ENCODE measurements at places on chromosomes 5 and 9.

- H3K27ac ChIP-seq, result peak overlapping the region; percentile 22
- no peak overlapping the region for H3K4me3 ChIP-seq
- H3K27me3 ChIP-seq, result peaks cover 8% of the 10 kb centered on the region
- peaks cover 10% of the 10 kb centered on the region for H3K4me1 ChIP-seq
- no peaks in the 10 kb centered on the region for H3K36me3 ChIP-seq
Measured at GRCh38 chr5:174245516-174246075, 200.1 kb downstream of the NSG2 start.

- H3K27me3 ChIP-seq, result peaks cover 18% of the 10 kb centered on the region
- H3K4me3 ChIP-seq, result no peak overlapping the region
- no peak overlapping the region for H3K27ac ChIP-seq
- H3K4me1 ChIP-seq, result no peaks in the 10 kb centered on the region
- no peak for DNase-seq
- no peaks in the 10 kb centered on the region for H3K36me3 ChIP-seq
Measured at GRCh38 chr5:151912360-151912759, 12.3 kb downstream of the GLRA1 start.

DNA sequence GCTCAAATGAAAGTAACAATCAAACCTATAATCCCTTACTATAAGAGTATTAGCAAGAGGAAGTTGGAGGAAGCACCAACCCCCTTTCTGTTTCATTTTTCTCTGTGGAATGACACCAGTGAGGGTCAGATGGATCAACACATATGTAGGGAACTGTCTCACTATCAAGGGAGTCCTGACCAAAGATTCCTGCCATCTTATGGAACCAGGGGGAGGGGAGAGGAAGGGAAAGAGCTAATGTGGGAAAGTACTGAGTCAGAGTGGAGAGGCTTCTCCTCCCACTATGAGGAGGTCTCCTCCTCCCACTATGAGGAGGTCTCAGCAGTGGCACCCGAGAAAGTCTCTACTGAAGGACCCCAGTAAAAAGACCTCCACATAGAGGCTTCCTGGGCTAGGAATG is 73.3 kb upstream of the PCSK1 start:
- no peaks in the 10 kb centered on the region for H3K4me1 ChIP-seq
- no peaks in the 10 kb centered on the region for H3K36me3 ChIP-seq
- no peak for DNase-seq
- no peak overlapping the region for H3K27ac ChIP-seq

DNA sequence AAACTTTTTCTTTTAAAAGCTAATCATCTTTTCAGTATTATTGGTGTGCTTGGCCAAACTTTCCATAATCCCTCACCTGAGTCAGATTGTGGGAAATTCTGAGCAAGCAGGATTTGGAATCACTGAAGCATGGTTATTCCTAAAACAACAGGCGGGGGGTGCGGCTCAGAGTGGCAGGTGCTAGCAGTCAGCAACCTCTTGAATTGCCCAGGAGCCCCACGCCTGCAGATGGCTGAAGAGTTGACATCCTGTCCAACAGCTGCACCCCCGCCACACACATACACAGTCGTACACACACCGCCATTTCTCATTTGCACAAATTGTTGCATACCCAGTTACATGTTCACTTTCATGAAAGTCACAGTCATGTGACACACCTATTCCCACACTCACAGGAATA is 96.6 kb downstream of the LHX2 start:
- H3K36me3 ChIP-seq, result no peaks in the 10 kb centered on the region
- no peak overlapping the region for H3K27ac ChIP-seq
- H3K4me3 ChIP-seq, result no peak overlapping the region
- peaks cover 40% of the 10 kb centered on the region for H3K27me3 ChIP-seq
- DNase-seq, result no peak

GRCh38 chr5:98880151-98880550 is 48.7 kb downstream of the CHD1 start:
- no peak overlapping the region for H3K4me3 ChIP-seq
- H3K36me3 ChIP-seq, result peaks cover 55% of the 10 kb centered on the region
- H3K27ac ChIP-seq, result no peak overlapping the region
